ENCODE measurements at places on chromosomes 5 and 9.

GRCh38 chr9:73176450-73176875 is 24.8 kb downstream of the ANXA1 start:
- DNase-seq: no peak

DNA sequence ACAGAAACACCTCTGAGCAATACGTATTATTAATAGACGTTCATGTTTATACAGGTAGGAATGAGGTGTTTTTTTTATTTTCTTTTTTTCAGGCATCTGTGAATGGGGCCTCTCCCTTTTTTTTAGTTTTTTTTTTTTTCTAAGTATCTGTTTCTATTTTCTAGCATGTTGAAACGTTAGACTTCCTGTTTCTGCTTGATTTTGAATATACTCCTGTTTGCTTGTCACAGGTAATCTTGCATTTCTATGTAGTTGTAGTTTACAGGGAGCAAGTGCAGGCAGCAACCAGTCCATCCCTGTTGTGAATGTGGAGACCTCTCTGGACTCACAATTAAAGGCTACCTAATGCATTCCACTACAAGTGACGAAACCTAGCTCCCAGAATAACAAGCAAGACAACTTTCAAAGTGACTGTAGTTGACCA is 22.8 kb upstream of the TNFAIP8 start:
- no peak for DNase-seq

DNA sequence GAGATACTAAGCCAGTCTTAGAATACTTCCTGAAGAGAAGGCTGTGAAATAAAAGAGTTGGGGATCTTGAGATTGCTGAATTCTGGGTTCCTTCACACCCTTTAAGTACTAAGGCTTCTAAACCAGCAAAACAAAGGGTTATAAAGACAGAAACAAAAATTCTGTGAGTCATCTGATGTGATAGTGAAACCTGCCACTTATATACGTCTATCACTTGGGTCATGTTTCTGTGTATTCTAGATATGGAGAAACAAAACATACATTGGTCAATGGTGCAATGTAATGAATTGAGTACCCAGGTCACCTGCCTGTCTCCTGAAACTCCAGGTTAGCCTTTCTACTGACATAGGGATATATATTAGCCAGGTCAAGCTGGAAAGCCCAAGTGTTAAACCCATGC is 319.3 kb upstream of the GRAMD2B start:
- no peak for DNase-seq

DNA sequence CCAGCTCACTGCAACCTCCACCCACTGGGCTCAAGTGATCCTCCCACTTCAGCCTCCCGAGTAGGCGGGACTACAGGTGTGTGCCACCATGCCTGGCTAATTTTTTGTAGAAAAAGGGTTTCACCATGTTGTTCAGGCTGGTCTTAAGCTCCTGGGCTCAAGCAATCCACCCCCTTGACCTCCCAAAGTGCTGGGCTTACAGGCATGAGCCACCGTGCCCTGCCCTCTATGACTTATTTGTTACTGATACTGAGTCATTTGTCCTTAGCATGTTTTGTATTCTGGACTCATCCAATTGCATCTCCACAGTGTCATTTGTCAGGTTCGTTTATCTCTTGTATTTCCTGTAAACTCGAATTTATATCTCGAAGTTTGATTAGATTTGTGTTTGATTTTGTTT is 2.7 kb upstream of the ITK start:
- no peak for DNase-seq

GRCh38 chr5:125017796-125018195 is 271.4 kb upstream of the ZNF608 start:
- DNase-seq: no peak

GRCh38 chr5:143436871-143437270 is 33.4 kb upstream of the NR3C1 start:
- DNase-seq: no peak

Data from activated CD8-positive, alpha-beta memory T cell treated with anti-CD3 and anti-CD28 coated beads for 1 hour (primary cell).